GM04504 (cell line): ENCODE measurements at places on chromosomes 2 and 18.

- DNase-seq, result no peak
Measured at GRCh38 chr2:147740211-147740927, 104.5 kb upstream of the ACVR2A start.

GRCh38 chr2:238863231-238863630 lies 15.3 kb downstream of the TWIST2 start:
- DNase-seq, result no peak

- no peak for DNase-seq
Measured at GRCh38 chr2:209424199-209424701, 403 bp downstream of the MAP2 start.

DNA sequence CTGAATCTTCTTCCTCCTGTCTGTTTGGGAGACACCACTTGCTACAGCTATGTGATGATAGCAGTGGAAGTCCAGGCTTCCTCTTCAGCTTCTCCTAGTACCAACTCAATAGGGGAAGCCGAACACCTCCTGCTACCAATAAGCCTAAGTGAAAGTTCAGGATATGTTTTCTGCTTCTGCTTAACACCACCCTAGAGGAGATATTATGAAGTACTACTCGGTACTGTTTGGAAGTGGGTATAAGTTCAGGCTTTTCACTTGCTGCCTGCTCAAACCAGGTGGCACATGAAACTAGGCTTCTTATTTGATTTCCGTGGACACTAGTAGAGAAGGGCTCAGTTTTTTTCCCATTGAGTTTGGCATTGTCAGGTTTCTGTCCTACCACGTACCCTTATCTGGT lies 99.8 kb downstream of the PTPN4 start:
- no peak for DNase-seq

- DNase-seq, result no peak
Measured at GRCh38 chr2:157825885-157826284, 50.2 kb downstream of the ACVR1 start.

GRCh38 chr18:62938487-62938886 lies 223.1 kb downstream of the PHLPP1 start:
- DNase-seq, result no peak

GRCh38 chr18:58231930-58232329 lies 187.9 kb downstream of the NEDD4L start:
- no peak for DNase-seq

DNA sequence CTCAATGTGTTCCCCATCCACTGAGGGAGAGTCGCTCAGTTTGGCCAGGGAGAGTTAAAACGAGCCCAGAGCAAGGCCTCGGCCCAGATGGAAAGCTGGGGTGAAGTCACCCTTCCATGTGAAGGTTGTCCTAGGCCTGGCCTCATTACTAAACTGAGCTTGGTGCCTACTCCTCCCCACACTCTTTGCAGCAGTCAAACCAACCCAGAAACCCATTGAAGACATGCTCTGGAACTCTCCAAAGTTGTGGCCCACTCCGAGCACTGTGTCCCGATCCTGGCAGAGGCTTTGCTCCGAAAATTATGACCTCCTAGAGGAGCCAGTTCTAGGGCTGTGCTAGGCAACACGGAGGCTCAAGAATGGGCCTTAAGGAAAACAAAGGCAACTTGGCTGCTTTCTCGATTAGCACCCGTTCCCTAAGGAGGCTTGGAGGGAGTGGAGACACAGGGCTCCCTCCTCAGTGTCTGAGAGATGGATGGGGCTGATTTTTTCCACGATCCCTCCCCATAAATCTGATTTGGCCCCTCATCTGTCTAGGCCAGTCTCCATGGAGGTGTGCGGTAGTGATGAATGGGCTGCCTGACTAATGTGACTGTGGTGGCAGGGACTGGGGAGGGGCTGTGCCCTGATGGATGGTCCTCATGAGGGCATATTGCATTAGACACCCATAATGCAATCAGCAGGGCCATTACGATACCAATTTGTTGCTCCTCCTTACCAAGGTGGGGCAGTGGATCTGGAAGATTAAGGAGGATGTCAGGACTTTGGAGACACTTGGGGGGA lies 11.7 kb upstream of the CYP26B1 start:
- no peak for DNase-seq

DNA sequence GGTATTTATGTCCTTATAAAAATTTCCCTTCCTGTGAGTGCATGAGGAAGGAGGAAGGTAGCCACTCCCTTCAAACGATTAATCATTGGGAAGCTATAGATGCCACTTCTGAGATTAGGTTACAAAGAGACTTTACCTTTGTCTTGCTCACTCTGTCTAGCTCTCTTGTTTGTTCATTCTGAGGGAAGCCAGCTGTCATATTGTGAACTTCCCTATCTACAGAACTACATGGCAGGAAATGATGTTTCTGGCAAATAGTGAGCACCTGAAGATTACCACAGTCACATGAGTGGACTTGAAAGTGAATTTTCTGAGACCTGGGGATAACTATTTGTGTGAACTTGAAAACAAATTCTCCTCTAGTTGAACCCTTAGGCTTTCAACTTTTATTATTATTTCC lies 776.8 kb downstream of the CCDC85A start:
- DNase-seq, result no peak

- no peak for DNase-seq
Measured at GRCh38 chr2:41294331-41294730, 753.5 kb upstream of the PKDCC start.

GRCh38 chr2:98487806-98488189 lies 43.1 kb downstream of the INPP4A start:
- DNase-seq, result no peak

DNA sequence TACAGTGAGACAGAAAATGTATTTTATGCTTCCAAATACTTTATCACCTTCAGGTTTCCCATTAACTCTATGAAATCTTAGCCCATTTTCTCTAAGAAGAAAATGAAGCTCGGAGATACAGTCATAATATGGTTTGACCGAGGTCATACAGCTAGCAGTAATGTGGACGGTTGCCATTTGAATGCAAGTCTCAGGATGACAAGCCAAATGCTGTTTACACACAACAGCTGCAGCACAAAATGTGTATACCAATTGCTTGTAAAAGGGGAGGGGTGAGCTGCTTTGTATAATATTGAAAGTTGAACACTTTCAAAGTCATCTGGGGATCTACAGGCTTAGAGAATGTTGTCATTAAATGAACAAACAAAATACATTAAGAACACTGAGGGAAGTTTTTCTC lies 93.8 kb upstream of the FSIP2 start:
- no peak for DNase-seq

DNA sequence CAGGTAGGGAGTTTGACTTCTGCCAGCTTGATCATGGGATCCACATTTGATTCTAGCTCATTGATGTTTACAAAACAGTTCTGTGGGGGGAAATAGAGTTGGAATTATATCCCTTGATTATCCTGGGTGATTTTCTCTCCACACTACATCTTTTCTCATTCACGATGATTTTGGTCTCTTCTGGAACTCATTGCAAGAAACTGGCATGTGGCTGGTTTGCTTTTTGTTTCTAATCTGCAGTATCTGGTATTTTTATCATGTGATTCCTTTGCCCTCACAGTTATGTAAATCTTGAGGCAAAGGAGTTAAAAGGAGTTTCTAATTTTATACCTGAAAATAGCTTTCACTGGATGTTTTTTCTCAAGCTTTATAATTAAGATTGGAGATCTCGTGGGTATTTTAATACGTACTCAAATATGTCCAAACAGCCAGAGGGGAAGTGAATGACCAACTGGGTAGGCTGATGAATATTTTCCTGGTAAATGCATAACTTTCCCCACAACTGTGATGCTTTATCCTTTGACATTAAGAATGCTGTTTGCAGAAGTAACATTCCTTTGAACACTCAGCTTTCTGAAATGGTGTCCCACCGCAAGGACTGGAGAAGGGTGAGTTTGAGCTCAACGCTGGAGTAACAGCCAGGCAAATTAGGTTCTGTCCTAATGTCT lies 502.9 kb upstream of the ZEB2 start:
- DNase-seq, result no peak

GRCh38 chr2:55672630-55673029 lies 21.0 kb downstream of the PNPT1 start:
- peak; percentile 28 for DNase-seq

- peak; percentile 30 for DNase-seq
Measured at GRCh38 chr18:41391616-41392595, 563.1 kb upstream of the PIK3C3 start.

GRCh38 chr2:158009399-158009798 lies 92.3 kb upstream of the UPP2 start:
- no peak for DNase-seq

- no peak for DNase-seq
Measured at GRCh38 chr18:9828506-9829396, 57.0 kb upstream of the TXNDC2 start.

- no peak for DNase-seq
Measured at GRCh38 chr18:78774741-78775141, 204.9 kb upstream of the SALL3 start.

DNA sequence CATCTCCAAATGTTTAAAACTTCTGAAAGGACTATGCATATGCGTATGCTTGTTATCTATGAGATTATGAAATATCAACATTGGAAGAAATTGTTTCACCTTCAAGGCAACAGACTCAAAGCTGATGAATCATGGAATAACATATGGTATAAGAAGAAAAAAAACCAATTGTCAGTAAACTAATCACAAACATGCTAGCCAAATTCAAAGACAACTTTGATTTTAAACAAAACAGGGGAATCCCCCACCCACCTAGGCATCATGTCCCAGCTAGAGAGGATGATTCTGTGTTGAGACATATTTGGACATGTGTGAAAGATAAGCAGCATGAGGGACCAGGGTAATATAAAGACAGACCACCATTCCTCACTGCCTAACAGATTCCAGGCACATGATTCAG lies 147.7 kb downstream of the WDPCP start:
- DNase-seq, result no peak

DNA sequence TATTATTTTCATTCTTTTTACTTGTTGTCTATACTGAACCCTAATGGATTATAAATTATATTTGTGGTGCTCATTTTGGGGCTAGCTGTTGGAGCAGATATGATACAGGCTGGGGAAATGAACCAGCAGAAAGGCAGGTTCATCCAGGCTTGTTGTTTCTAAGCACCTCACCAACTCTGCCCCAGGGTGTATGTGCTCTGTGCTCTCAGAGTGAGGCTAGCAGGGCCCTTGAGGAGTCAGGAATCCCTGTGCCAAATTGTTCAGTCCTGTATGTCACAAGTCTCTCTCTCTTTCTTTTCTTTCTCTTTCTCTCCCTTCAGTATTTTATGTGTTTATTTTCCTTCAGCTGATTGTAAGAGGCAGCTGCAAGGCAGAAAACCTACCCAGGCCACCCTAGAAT lies 181.1 kb upstream of the DPP10 start:
- DNase-seq, result no peak
